Right lobe of liver (tissue), 6 donors: ENCODE measurements at places on chromosomes 7 and 10. TPM values are rescaled to one million over a fixed set of nuclear protein-coding genes. Genes with fewer than 3 reads are reported as not detected.

GRCh38 chr10:52568309-52568708 lies 204.3 kb downstream of the MBL2 start:
- H3K27ac ChIP-seq, result no peak overlapping the region
- no peaks in the 10 kb centered on the region for H3K4me1 ChIP-seq
- DNase-seq, result no peak
- no peaks in the 10 kb centered on the region for H3K36me3 ChIP-seq
- no peaks in the 10 kb centered on the region for H3K27me3 ChIP-seq

DNA sequence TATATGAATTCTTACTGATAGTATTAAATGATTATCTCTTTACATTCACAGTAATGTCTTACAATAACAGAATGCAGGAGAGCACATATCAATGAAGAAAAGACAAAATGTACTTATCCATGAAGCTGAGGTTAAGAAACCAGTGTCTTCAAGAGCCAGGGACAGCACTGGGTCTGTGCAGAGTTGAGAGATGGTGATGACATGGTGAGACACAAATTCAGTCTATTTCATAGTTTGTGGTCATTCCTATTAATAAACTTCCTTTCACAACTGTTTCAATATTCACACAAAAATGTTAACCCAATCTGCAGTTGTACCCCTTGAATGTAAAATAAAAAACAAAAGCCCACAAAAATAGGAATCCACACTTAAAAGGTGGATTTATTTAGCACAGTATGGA lies 5.3 kb upstream of the MAGI2 start:
- H3K4me3 ChIP-seq, result no peak overlapping the region
- no peak overlapping the region for H3K27ac ChIP-seq
- no peaks in the 10 kb centered on the region for H3K4me1 ChIP-seq
- DNase-seq, result no peak
- H3K36me3 ChIP-seq, result no peaks in the 10 kb centered on the region

DNA sequence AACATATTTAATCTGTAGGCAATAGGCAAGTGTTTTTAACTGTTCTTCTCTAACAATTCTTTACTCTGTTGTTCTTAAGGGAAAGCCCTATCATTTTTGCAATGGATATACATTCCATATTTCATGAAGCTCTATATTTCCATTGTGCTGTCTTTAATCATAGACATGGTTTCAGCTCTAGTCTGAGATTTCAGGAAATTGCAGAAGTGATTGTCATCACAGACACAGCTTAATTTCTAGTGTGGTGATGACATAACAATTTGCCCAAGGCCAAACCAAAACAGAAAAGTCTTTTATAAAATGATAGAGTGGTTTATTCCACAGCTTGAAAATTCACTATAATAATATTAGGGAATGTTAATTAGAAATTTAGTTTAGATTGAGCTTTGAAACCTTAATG lies 494.1 kb upstream of the SEMA3A start:
- H3K27me3 ChIP-seq, result no peaks in the 10 kb centered on the region
- no peak overlapping the region for H3K4me3 ChIP-seq
- no peak overlapping the region for H3K27ac ChIP-seq
- no peaks in the 10 kb centered on the region for H3K36me3 ChIP-seq

RELN gene
- 19.3 TPM for total RNA-seq

DNA sequence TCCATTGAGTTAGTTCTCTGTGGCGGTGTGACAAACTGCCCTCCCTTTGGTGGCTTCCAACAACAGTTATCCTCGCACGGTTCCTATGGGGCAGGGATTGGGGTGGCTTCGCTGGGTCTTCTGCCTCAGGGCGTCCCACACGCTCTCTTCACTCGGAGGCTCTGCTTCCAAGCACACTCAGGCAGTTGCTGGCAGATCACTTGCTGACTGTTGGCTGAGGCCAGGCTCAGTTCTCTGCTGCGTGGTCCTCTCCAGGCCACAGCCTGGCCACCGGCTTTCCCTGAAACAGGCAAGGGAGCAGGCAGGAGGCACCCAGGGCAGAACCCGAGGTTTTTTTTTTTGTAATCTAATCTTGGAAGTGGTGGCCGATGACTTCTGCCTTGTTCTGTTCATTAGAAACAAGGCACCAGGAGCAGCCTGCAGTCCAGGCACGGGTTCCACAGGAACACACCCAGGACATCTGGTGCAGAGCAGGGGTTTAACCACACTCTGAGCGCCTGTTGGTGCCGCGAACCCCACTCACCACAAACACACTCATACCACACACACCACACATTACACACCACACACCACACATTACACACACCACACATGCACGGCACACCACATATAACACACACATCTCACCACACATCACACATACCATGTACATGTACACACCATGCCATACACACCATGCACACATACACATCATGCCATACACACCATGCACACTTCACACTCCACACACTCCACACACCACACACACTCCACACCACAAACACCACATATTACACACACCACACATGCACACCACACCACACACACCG lies 112.2 kb downstream of the PTPN20 start:
- H3K27me3 ChIP-seq, result no peaks in the 10 kb centered on the region
- H3K36me3 ChIP-seq, result no peaks in the 10 kb centered on the region
- no peak overlapping the region for H3K4me3 ChIP-seq
- H3K27ac ChIP-seq, result no peak overlapping the region
- DNase-seq, result peak; percentile 30
